ENCODE measurements at places on chromosomes 4 and X.
A peak's percentile ranks its signal among the peaks of the same experiment; 100 is the strongest.

DNA sequence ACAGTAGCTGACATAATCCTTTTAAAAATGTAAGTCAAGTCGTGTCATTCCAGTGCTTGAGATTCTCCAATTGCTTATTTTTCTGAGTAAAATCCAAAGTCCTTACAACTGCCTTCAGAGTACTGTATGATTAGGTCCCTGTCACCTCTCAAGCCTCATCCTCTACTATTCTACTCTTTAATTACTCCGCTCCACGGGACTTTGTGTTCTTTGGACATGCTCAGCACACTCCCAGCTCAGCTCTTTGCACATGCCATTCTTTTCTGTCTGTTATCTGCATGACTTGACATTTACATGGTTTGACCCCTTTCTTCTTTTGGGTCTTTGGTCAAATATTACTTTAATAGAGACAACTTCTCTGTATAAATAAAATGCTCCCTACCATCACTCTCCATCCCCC, 15.1 kb downstream of the FAM47E start:
- DNase-seq: no peak

DNA sequence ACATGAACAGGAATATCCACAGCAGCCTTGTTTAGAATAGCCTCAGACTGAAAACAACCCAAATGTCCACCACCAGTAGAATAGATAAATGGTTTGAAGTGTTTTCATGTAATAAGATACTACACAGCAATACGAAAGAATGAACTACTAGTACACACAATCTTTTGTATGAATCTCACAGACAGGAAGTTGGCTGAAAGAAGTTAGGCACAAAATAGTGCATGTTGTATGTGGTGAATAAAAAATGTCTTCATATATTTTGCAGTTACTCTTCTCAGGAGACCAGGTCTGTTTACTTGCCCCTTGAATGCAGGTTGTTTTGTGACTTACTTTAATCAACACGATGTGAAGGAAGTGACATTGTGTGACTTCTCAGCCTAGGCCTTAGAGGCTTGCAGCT, 75.9 kb upstream of the LEF1 start:
- no peak for DNase-seq

- peak; percentile 66 for DNase-seq
Measured at GRCh38 chr4:142846108-142846728, at the start of gene INPP4B. Gene INPP4B (minus strand): TSS chr4:142846301.

GRCh38 chr4:181004056-181004455, 1239.1 kb upstream of the TENM3 start:
- DNase-seq: no peak

GRCh38 chr4:24805067-24805466, 9.7 kb downstream of the SOD3 start:
- DNase-seq: no peak

GRCh38 chr4:24657768-24658617, 73.6 kb upstream of the DHX15 start:
- DNase-seq: peak; percentile 70

GRCh38 chr4:100417565-100417964, 100.3 kb downstream of the EMCN start:
- DNase-seq: no peak

DNA sequence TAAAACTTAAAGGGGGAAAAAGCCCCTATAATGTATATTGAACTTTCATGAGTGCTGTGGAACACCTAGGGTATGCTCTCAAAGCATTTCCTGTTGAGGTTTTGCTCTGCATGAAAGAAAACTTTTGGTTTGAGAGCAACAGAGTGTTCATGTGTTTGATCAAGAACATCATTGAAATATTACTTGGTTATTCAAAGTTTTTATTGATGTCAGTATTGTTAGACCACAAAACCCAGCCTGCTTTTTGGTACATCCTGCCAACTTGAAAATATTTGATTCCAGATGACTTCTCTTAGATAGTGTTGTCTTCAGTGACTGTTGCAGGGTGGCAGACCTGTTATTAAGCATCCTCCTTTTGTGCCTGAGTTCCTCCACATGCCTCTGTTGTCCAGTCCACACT, 68.0 kb downstream of the N4BP2 start:
- no peak for DNase-seq

DNA sequence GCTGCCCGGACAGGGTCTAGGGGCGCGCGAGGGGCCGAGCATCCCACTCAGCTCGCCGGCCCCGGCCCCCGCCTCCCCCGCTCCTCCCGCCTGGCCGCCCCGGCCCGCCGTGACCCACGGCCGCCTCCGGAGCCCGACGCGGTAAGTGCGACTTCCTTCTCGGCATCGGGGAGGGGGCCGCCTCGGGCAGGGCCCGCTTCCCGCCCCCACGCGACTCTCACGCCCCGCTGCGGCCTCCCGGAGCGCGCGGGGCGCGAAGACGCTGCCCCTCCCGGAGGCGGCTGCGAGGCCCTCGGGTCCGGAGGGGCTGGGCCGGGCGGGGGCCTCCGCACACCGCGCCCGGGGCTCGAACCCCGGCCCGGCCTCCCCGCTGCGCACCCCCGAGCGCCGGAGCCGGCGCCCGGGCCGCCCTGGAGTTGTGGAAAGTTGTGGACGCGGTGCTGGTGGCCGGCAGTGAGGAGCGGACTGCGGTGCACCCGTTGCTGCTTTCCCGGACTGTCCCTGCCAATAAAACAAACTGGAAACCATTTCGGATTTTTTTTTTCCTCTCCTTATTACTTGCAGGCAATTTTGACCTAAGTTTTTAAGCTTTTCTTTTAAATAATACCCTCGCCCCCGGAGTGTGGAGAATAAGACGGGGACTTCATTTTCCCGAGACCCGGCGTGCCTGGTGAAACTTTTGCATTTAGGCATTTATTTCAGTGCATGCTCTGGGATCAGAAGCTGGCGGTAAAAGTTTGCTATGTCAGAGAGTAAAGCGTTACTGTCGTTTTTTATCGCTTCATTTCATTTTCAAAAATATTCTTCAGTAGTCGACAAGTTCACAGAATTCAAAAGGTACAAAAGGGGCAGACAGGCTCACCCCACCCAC, 13.0 kb upstream of the TMEM156 start:
- DNase-seq: peak; percentile 46

GRCh38 chr4:109801099-109801789, 555 bp downstream of the CFI start:
- DNase-seq: no peak

All from head of caudate nucleus (tissue), 42 donors.